ENCODE measurements at places on chromosomes 4 and X. TPM values are rescaled to one million over a fixed set of nuclear protein-coding genes. Genes with fewer than 3 reads are reported as not detected.

Gene MTMR8
- 4.7 TPM for total RNA-seq

Gene CSAG1
- total RNA-seq: not detected

Gene MOB1B
- total RNA-seq: 19.8 TPM

Gene MAGEC3
- total RNA-seq: not detected

Gene NAP1L3
- total RNA-seq: 2.1 TPM

Gene AKAP17A
- 74.5 TPM for total RNA-seq

Gene ZNF630
- total RNA-seq: 1.6 TPM
